ENCODE measurements at places on chromosomes 4 and X.

GRCh38 chrX:132909643-132910042 lies 48.8 kb downstream of the HS6ST2 start:
- no peak for DNase-seq

DNA sequence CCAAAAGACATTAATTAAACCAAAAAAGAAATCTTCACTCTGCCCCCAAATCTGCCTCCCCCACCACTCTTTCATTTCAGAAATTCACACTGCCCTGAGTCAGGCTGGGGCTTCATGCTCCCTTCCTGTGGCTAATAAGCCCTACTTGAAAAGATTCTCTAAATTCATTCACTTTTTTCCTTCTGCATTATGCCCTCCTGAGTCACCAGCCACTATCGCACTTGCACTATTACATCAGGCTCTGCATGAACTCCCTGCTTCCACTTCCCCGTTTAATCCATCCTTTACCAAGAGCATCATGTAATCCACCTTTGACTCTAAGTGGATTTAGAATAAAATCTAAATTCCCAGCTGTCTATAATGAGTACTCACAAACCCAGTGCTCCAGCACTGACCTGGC lies 295.4 kb upstream of the KLF3 start:
- DNase-seq, result no peak

DNA sequence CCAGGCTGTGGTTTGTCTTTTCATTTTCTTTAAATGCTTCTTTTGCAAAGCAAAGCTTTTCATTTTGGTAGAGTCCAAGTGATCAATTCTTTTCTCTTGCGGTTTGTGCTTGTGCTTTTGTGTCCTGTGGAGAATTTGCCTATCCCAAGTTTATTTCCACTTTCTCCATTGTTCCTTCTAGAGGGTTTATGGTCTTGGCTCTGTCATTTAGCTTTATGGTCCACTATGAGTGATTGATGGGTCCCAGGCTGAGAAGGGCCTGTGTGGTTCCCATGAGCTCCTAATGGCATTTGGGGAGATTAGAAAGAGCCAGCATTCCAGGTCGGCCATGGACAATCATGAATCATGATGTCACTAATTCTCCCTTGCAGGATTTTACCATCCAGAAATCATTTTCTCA lies 86.5 kb downstream of the CPZ start:
- no peak for DNase-seq

- peak; percentile 23 for DNase-seq
Observed at GRCh38 chr4:13367244-13367643, 116.9 kb downstream of the RAB28 start.

Data from NCI-H510A (cell line).